ENCODE measurements at places on chromosomes 3 and 15.

DNA sequence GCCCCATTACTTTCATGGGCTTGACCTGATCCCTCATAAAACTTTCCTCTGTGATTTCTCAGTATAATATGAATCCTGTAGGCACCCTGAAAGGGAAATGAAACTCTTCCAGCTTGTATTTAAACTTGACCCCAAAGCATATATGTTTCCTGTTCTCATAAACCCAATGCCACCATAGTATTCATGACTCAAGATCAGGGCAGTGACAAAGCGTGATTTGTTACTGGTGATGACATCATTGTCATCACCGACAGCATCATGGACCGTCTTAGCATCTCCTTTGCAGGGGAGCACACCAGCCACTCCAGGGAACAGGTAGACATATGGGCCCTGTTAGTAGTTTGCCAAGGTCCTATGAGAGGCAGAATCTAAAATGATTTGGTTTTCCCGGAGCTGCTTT, 741.2 kb downstream of the NR2F2 start:
- DNase-seq = no peak

DNA sequence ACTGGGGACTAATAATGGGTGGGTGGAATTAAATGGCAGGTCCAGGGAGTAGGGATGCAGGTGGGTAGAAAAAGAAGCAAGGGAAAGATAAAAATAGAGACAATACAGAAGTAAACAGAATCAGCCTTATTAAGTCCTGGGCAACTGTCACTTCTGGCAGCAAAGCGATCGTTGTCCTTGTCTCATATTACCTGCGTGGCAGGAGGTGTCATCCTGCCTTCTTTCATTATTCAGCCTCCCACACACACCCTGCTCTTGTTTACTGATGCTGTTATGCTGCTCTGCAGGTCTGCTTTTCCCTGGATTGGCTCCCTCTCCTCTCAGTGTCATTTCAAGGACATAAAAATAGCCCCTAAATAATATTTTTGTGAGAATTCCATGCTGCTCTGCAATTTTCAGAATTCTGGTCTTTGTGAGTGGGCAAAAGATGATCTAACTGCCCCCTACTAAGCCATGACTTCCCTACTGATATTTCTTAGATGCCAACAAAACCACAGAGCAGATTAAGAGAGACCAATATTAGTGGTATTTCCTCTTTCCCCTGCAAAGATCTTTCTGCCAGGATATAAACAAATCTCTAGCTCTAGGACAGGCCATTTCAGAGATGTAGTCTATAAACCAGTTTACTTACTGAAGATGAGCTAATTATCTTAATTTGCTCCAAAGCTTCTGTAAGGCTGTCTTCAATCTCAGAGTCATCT, 8.5 kb downstream of the VEPH1 start:
- DNase-seq = no peak

GRCh38 chr15:48466820-48467219, 135.6 kb downstream of the DUT start:
- DNase-seq = no peak

DNA sequence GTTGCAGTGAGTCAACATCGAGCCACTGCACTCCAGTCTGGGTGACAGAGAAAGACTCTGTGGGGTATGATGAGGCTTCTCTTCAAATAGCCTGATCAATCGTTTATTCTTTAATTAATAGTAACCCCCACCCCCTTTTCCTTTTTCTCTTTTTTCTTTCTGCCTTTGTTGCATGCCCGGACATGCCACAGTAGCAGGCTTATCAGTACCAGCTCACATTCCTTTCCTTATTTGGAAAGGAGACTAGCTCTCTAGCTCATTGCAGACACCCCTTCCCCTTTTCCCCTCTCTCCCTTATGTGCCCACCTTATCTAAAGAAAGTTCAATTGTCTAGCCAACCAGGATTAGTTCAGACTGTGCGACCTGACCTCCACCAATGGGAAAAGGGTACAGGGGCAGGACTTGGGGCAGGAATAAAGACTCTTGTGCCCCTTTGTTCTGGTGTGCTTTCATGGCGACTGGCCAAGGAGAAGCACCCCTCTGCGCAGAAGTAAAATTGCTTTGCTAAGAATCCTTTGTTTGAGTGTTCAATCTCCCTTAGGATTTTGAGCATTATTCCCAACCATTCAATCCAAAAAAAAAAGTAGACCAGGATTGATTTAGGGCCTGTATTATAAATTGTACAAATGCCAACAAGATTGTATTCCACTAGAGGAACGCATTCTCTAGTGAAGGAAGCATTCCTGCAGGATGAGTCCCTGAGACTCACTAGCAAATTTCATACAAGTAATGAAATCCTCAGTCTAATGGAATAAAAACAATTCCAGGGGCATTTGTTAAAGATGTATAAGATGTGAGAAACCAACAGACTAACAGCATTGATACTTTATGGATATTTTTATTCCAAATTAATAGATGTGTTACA, 95.8 kb upstream of the SNRPN start:
- no peak for DNase-seq

DNA sequence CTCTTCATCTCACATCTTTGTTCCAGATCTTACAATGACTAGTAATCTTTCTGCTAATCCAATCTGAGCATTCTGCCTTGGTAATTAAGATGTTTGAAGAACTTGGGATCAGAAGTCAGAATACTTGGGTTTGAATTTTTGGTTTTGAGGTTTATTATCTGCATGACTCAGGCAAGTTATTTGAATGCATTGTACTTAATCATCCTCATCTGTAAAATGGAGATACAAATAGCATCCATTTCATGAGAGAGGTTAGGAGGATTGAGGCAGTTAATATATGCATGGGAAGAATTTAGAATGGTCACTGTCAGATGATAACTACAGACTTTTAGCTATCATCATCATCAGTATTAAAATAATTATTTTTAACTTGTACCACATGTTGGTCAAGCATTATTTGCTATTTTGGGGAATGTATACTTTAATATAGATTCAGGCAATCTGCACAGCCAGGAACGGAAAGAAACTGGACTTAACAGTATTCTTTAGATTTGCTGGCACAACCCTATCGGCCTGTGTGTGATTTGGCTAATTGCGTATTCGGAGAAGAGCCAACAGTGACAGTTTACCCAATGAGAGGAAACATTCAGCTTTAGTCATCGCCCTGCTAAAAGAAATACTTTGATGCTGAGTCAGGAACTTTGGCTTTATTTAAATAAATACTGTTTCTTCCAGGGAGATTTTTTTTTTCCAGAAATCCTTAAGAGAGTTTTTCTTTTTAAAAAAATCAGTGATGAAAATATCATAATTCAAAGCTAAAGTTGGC, 600.0 kb downstream of the ROBO1 start:
- DNase-seq = no peak

- no peak for DNase-seq
These were observed 52.3 kb downstream of the PTPRG start for GRCh38 chr3:61613666-61614065.

DNA sequence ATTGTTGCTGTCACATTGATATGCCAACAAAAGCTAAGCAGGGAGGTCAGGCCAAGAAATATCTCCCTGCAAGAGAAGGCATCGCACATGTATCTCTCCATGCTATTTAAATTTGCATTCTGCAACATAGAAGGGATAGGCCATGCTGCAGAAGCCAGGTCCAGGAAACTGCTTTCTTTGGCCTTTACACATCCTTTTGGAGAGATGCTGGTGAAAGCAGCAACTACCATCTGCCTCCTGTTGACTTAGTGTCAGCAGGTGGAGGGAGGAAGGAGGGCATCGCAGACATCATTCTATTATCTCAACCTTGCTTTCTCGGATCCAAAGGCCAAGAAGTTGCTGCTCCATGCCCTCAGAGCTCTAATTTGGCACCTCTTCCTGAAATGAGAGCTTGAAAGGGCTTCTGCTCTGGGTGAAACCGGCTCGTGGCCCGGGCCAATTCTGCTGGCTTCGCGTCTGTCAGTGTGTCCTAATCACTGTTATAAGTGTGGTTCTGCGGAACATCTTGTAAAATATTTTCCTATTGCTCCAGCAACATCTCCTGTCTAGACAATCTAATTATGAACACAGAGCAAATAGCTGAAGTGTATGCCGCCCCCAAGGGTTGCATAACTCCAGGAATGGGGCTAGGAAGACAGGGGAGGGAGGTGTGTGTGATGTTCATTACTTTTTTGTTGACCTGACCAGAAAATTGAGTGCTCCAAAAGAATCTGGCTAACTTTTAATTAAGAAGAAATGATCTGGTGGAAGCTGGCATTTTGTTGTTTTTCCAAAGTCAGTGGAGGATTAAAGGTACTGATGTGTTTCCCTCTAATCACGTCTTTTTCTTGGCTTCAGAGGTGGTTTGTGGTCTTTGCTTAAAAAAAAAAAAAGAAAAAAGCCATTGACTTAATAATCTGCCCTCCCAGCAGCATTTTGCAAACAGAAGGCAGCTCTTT, 89.1 kb downstream of the TPRG1 start:
- peak; percentile 74 for DNase-seq

GRCh38 chr15:93801206-93801605, 430.2 kb upstream of the MCTP2 start:
- no peak for DNase-seq

DNA sequence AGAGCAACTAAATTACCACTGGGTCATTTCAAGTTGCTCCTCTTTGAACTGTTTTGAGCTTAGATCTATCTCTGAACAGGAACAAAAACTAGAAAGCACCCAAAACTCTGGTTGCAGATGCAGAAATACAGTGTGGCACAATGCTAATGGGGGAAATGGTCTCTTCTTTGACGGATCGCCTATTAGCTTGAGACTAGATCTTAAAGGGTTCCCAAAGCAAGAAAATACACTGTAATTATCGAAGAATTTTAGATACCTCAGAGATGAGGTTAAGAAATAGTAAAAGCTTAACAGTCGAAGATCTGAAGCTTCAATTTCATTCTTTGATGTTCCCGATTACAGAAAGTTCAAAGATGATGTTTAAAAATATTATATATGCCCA, 818 bp downstream of the PPP1R2 start:
- no peak for DNase-seq

- no peak for DNase-seq
These were observed 27.1 kb downstream of the MBNL1 start for GRCh38 chr3:152295806-152296205.

GRCh38 chr3:11508346-11509172, 135.2 kb downstream of the VGLL4 start:
- no peak for DNase-seq

GRCh38 chr3:137963463-137963862, 46.5 kb upstream of the CLDN18 start:
- no peak for DNase-seq

DNA sequence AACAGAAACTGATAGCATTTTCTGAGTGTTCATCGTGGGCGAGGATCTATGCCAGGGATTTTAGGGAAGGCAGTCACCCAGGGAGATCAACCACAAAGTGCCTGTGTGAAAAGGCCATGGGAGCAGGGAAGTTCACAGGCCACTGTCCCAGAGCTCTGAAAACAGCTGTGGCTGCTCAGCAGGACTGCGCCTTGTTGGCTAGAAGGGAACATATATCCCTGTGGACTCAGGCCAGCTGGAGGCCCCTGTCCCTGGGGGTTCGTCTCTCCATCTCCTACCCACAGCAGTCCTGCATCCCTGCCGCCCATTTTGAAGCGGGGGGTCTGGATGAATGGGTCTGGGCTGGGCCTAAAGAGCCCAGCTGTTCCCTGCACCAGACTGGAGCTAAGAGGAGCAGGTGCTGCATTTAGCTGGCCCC, 27.8 kb downstream of the PPCDC start:
- peak; percentile 60 for DNase-seq

- no peak for DNase-seq
These were observed 115.9 kb upstream of the CCNL1 start for GRCh38 chr3:157275832-157276231.

- DNase-seq = peak; percentile 46
These were observed 56.2 kb upstream of the LPP start for GRCh38 chr3:188097791-188098190.

GRCh38 chr15:86034904-86035303, 44.8 kb upstream of the AGBL1 start:
- no peak for DNase-seq

DNA sequence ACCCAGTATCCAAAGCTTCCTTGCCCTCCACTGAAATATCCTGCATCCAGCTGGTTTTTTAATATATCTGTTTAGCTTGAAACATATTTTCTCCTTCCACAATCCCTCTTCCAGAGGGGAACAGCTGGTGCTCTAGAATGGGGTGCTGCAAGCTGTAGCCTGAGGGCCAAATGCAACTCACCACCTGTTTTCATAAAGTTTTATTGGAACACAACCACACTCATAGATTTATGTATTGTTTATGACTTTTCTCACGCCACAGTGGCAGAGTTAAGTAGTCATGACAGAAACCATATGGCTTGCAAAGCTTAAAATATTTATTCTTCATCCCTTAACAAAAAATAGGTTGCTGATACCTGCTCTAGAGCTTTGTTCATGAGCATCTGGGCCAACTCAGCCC, 298.7 kb downstream of the CLSTN2 start:
- DNase-seq = no peak

DNA sequence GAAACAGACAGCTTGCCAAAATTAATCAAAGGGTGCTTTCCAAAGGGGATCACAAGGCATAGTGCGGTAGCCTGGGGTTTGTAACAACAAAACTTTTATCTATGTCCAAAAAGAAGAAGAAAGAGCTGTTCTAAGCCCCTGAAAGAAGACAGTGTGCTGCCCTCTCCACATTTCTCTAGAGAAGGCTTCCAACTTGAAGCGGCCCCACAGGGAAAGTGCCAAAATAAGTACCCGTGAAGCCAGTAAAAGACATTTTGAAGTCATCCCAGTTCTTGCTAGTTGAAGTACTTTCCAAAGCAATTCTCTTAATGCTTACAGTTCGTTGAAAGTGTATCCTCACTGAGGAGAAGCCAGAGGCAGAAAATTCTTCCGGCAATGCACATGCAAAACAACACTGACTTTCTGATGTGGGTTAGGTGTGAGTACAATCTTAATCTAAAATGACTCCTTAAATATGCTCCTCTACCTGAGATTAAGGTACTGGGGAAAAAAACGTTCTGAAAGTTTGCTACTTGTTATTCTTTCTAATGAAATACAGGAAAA, 21.3 kb downstream of the GPR15 start:
- DNase-seq = no peak

- no peak for DNase-seq
These were observed 14.4 kb downstream of the PLA2G4F start for GRCh38 chr15:42141795-42142667.

DNA sequence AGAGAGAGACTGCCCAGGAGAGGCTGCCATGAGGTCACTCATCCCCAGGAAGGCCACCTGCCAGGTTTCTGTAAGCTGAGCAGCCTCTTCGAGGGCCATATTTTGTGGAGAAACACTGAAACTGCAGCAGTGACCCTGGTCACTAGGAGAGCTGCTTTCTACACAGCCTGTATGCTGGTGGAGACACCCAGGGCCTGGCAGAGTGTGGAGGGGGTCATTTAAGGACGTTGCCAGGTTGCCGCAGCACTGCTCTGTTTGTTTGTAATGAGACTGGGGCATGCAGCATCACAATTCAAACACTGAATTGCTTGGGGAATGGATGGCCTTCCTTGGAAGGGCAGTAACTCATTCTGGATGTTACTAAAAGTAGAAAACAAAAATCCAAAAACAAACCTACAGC, 104.9 kb upstream of the TRIM42 start:
- DNase-seq = peak; percentile 38

- no peak for DNase-seq
These were observed 9.5 kb downstream of the CA12 start for GRCh38 chr15:63372018-63372705.
